A673 (cell line): ENCODE measurements at places on chromosomes 12 and 14.

DNA sequence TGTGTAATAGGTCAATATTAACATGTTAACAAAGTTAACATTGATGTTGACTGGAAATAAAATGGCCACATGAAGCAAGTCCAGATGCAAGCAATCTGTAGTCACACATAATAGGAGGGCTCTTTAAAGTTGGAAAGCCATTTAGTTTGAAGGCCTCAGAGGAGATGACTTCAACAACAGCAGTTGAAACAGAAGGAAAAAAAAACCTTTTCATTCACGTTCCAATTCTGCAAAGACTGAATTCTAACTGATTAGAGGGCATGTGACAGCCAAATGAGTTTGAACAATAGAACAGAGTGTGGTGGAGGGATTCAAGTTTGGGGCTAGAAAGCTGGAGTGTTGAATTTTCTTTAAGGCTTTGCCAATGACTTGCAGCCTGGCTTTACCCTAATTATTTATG lies 41.5 kb upstream of the DAAM1 start:
- no peak for DNase-seq

GRCh38 chr14:65304239-65304638 lies 108.3 kb upstream of the FUT8 start:
- no peak for DNase-seq

DNA sequence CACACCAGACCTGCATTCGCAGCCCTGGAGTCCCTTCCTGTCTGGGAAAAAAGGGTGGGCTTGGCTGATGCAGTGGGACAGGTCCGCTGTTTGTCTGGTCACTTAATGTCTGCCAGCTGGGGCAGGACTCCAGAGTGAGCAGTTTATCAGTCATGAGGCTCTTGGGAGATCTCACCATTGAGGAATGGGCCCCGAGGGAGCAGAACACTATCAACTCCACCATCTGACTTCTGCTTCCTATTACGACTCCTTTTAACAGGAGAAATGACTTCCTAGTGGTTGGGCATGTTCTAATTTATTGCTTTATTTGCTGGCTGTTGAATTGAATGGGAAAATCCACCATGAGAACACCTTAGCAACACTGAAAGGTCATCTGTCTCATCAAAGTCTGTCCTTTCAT lies 182.5 kb upstream of the RASSF8 start:
- DNase-seq, result peak; percentile 49

GRCh38 chr12:57795354-57795753 lies 12.8 kb downstream of the TSFM start:
- DNase-seq, result no peak

DNA sequence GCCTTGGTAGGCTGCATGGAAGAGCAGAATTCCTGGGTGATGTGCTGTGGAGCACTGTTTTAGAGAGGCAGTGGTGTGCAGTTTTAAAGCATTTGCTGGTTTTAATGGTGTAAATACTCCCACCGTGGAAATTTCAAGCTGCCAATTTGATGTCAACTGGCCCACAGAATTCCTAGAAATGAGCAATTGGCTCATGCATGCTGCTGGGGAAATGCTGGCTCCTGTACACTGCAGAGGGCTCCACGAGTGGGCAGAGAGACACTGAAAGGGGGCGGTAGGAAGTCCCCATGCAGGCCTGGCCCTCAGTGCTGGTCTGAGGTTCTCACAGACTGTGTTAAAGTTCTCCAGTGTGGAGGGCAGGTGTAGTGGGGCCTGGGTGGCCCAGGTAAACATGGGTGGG lies 99.4 kb upstream of the NTF3 start:
- no peak for DNase-seq

GRCh38 chr14:89254166-89254909 lies 162.7 kb downstream of the FOXN3 start:
- no peak for DNase-seq

DNA sequence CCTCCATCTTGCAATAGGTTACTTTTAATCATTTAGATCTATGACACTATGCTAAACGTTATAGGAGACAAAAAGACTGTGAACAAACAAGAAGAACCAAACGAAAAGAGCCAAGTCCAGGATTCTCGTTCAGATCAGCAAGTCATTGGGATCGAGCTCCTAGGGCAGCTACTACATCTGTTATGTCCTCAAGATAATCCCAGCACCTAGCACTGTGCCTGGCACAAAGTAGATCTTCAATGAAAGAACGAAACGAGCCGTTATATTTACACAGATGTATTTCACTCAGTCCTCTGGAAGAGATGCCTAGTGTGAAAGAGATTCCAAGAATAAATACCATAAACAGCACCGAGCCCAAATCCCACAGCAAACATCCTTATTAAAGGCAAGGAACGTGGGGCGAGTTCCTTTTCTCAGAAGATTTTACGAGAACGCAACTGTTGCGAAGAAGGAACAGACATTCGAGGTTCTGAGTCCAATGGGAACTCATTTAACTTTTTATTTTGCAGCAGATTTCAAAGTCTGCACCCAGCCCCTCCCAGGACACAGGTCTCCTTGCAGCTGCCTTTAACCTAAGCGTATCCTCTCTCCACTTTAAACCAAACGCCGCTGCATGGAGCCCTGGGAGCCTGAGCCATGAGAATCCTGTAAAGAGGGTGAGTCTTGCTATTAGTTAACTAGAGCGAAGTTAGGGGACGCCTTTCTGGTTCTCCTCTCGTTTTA lies 544 bp upstream of the TDP1 start:
- DNase-seq, result no peak

DNA sequence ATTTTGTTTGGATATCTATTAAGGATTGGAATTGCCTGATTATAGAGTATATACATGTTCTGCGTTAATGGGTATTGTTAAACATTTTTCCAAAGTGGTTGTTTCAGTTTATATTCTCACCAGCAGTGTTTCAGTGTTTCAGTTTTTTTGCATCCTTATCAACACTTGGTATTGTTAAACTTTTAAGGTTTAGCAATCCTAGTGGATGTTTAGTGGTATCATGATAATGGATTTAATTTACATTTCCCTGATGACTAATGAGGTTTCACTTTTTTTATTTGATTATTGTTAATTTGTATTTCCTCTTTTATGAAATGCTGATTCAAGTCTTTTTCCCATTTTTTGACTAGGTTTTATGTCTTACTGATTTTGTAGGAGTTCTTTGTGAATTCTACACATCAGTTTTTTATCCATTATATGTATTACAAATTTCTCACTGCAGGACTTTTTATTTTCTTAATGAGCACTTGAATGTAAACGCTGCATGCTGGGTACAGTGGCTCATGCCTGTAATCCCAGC lies 23.7 kb downstream of the YLPM1 start:
- DNase-seq, result no peak

DNA sequence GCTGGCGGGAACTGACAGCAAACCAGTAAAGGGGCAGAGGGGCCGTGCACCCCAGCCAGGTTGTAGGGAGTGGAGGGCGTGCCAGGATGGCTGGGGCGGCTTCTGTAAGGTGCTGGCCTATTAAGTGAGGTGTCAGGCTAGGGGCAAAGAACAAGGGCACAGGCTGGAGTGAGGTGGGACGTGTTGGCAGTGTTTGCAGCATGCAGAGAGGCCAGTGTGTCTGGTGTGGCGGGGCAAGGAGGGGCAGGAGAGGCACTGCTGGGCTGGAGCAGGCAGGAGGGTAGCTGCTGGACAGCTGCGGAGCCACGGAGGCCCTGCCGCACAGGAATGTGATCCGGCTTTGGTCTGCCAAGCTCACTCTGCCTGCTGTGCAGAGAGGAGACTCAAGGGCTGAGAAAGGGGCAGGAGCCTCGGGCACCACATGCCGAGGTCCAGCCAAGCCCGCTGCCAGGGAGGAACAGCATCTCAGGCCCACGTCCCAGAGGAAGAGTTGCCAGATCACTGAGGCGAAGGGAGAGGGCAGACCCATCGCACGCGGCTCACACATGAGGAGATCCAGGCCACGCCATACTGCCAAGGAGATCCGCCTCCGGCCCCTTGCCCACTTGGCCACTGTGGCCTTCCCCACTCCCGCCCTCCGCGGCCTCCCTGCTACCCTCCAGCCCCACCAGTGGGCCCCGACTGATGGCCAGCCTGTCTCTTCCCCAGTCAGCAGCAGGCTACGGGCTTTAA lies 46.8 kb downstream of the AMN start:
- no peak for DNase-seq

GRCh38 chr12:16110596-16110995 lies 166.9 kb downstream of the SLC15A5 start:
- no peak for DNase-seq

GRCh38 chr12:4154672-4155225 lies 118.8 kb upstream of the CCND2 start:
- DNase-seq, result no peak

GRCh38 chr14:22883173-22883976 lies at the start of gene REM2:
TSS of gene REM2 (plus strand) at chr14:22883222. CDS start at chr14:22883288, 66 bp downstream.
- DNase-seq, result no peak

- no peak for DNase-seq
Observed at GRCh38 chr12:96289067-96289466, 94.9 kb downstream of the ELK3 start.

DNA sequence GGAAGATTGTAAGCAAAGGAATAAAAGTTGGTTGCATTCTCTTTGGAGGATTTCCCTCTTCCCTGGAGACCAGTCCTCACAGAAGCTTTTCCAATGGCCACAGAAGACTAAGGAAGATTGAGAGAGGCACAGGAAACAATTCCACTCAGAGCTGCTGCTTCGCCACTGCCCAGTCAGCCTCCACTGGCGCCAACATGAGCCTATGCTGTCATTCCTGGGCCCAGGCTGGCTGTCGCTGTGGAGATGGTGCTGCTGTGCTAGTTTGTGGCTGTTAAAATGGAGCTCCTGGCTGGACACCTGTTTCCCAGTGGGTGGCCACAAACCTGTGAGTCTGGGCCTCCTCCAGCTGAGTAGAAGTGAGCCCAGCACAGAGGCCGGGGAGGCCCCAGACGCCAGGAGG lies 6.6 kb downstream of the P2RX7 start:
- DNase-seq, result no peak

GRCh38 chr12:89262855-89263552 lies 89.3 kb downstream of the DUSP6 start:
- DNase-seq, result no peak

DNA sequence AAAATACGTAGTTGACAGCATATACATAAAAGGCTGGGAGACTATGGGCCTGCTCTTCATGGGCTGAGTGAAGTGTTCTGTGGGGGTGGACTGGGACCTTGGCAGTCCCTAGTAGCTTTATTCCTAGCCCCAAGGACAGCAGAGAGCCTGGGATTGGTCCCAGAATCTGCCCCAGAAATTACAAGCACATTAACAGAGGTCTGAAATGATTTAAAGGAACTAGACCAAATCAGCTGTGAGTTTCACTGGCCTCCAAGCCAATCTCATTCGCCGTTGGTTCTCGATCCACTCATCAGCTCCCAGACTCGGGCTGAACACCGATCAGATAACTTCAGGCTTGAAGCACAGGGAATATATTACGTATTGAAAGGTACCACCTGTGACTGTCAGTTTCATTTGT lies 77.0 kb upstream of the PSMC1 start:
- DNase-seq, result no peak

- DNase-seq, result no peak
Observed at GRCh38 chr12:112989806-112990205, 11.5 kb downstream of the OAS2 start.

GRCh38 chr14:42429401-42429800 lies 822.7 kb downstream of the LRFN5 start:
- DNase-seq, result no peak

DNA sequence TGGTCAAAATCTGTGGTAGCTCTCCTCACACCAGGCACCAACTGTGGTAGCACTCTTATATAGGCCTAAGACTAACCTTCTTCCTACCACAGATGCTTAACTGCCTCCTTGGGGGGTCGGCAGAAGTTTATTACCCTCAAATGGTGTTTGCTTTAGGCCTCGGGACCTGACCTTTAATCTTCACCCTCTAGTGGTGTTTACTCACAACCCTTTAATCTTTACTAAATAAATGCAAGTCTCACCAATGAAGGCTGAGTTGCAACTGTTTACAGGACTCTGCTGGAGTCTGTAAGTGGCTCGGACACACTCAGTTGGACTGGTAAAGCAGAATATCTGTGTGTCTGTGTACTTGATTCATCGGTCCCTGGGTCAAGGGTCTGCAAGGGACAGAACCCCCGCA lies 29.4 kb downstream of the CCER1 start:
- DNase-seq, result no peak

DNA sequence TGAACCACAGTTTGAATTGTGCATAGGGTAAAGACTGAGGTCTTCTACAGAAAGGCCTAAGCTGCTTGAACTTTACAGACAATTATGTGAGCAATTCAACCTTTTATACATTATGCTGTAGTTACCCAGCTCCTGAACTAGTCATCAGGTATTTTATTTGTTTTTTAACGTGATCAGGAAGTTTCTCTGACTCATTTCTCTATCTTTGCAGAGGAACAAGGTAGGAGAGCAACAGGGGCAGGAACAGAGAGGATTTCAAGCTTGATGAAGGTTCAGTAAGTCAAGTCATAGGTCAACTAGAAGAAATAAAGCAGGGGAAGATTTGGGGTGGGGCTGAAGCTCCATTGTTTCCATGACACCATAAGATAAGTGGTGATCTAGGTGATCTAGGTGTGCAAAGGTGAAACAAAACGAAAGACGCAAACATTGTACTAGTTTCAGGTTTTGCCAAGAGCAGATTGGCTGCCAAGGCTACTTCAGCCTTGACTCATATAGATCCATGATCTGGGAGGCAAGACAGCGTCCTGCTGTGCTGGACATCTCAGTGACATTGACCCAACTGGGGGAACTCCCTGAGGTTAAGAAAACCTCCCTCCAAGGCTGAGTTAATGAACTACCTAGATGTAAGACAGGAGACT lies 198.1 kb downstream of the DAD1 start:
- no peak for DNase-seq

GRCh38 chr12:26810330-26810729 lies 22.7 kb downstream of the ITPR2 start:
- no peak for DNase-seq

- DNase-seq, result no peak
Observed at GRCh38 chr14:75495882-75496281, 26.4 kb upstream of the BATF start.

DNA sequence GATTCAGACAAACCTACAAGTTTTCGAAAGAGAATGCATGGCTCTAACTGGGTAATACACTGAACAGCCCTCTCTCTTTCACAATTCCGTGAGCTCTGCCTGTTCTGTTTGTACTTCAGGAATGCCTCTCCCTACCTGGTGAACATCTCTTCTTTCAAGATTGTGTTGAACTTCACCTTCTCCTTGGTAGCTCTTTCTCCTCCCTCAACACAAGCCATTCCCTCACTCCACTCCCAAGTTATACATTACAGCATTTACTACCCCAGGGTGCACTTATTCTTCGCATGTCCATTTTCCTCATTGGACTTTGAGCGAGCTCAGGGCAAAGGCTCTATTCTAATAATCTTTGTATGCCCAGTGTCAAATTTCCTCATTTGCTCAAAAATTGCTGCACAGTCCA lies 28.3 kb downstream of the NRDE2 start:
- no peak for DNase-seq
